ENCODE measurements at places on chromosomes 7 and 10.

DNA sequence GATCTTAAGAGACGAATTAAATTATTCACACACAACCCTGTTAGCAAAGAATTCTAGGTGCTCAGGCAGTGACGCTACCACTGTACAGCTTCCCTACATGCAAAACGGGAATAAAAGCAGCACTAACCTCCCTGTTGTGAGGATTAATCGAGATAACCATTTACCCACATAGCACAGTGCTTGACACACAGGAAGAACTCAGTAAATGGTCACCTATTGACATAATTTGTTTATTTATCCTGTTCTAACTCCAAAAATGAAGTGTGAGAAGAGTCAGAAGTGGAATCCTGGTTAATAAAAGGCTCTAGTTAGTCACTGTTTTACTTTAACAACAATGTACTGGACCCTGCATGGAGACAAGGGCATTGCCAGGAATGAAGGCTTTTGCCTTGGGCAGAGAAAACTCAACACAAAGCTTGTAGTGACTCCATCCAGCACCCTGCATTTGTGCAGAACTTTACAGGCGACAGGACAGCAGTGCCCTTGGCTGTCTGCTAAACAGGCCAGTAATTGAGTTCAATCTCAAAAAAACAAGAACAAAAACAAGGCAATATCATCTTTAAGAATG is 103.8 kb downstream of the SORBS1 start:
- DNase-seq: no peak

DNA sequence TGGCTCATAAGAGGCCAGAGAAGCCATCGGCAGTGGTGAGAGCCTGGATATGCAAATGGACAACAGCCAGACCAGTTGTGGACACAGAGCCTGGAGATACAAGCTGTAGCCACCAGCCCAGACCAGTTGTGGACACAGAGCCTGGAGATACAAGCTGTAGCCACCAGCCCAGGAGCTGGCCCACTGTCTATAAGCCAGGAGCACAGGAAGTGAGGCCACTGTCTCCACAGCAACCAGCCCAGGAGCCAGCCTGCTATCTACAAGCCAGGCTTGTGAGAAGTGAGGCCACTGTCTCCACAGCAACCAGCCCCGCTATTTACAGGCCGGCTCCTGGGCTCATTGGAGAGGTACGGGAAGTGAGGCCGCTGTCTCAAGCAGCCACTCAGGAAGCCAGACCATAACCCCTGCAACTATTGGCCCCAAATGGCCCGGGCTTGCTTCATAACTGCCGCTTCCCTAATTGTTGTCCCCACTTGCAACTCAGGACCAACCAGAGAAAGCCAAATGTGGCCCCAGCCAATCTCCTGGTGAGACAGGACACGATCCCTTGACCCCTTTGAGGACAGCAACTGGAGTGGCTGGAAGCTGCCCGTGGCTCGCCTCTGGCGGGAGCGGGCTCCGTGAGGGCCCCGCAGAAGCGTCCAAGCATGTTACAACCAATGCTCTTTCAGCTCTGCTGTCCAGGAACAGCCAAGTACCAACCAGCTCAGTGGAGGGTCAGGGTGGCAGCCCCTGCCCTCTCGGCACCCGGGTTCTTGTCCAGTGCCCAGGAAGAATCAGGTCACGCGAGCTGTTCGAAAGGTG is 44.1 kb upstream of the CNPY1 start:
- peak; percentile 93 for DNase-seq

- DNase-seq: peak; percentile 26
Observed at GRCh38 chr10:3067118-3067858, at the start of gene PFKP. TSS of gene PFKP (plus strand) at chr10:3067548. CDS start at chr10:3067596, 48 bp downstream.

GRCh38 chr10:2262878-2263277 is 525.6 kb upstream of the ADARB2 start:
- DNase-seq: no peak

DNA sequence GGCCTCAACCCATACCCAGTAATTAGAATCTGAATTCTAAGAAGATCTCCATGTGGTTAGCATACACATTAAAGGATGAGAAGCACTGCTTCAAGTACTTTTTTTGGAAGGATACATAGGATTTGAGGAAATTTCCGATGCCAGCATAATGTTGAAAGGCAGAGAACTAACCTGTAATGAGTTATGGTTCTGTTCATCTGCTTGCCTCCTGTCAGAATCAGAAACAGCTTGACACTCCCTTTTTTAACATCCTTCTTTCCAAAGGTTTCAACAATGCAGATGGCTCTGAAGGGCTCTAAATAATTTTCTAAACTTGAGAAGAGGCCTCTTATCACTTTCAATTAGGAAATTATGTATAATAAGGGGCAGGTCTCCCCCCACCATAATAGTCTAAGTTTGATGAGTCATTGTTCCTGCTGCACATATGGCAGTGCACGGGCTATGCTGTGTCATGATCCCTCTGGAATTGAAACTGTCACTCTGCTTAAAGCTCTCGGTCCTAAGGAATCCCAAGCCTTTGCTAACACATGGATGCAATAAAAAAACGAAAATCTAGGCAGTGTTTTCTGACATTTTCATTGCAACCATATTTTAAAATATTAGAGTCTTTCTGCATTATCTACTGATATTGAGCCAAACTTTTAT is 291.2 kb upstream of the FZD1 start:
- DNase-seq: no peak

DNA sequence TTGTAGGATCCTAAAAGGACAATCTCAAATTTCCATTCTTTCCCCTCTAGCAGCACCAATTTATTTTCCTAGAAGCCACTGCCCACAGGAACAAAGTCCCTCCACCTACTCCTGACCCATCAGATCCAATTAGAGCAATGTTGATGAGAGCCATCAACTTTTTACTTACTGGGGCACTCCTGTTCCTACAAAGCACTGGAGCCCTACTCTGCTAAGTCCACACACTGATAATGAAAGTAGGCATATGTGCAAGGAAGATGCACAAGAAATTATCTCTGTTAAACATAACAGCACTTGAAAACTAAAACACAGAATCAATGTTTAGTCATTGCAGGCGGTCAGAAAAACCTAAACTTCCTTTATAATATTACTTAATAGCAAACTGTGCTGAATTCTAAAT is 3.6 kb downstream of the HERPUD2 start:
- no peak for DNase-seq

- no peak for DNase-seq
Observed at GRCh38 chr10:88754287-88754686, 5.5 kb upstream of the LIPN start.

DNA sequence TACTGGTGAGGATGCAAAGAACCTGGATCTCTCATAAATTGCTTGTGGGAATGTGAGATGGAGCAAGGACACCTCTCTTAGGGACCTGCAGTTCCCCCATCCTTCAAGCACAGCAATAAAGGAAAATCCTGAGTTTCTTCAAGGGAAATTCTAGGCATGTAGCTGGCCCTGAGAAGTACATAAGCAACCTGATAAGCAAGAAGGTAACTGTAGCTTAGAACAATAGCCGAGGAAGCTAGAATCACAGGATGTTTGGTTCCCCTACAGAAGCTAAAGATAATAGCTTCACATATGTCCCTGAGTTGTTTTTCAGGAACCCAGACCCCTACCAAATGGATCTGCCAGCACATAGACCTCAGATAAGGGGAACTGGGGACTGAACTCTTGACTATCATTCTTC is 11.6 kb upstream of the UPP1 start:
- no peak for DNase-seq

GRCh38 chr7:99953649-99954048 is 22.2 kb downstream of the AZGP1 start:
- no peak for DNase-seq

DNA sequence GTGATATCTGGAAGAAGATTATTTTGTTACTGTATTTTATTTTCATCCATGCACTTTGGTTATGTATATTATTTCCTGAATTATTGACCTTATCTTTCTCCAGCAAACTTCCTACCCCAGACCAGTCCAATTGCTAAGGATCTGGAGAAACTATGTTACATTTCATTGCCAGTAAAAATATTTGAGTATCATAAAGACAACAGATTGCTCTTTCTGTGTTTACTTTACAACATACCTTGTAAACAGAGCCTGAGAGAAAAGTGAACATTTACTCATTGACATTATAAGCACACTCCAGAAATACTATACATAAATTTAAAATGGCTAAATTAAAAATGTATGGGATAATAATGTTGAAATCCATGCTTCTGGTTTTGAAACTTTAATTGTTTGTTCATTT is 186.2 kb upstream of the FAM3C start:
- no peak for DNase-seq

DNA sequence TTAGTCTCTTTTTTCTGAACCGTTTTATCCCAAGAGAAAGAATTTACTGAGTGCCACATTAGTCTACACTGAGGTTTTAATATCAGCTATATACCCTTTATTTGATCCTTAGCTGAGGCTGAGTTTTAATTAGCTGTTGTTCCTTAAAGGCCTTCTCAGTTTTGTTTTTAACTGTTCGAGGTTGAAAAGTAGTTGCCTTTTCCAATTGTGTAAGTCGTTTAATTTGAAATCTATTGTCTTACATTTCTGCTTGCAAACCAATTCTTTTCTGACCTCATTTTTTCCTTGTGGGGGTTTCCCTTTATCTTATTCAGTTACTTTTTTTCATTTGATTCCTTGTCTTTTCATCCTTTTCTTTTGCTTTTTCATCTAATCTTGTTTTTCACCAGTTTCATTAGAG is 30.8 kb downstream of the UMAD1 start:
- no peak for DNase-seq

DNA sequence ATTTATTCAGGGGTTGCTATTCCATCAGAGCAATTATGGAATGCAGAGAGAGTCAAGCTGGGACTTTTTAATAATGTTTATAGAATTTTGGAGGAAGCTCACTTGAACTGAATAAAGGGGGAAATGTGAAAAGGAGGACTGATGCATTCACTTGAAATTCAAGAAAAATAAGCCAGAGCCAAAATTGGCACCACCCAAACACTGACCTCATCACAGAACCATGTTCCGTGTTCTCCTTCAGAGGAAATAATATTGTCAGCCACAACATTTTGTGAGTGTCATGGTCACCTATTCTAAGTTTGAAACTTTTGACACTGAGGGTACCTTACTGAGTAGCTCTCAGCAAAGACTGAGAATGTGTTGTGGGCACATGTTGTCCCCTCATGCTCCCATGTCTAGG is 207.0 kb downstream of the ANK3 start:
- DNase-seq: no peak

DNA sequence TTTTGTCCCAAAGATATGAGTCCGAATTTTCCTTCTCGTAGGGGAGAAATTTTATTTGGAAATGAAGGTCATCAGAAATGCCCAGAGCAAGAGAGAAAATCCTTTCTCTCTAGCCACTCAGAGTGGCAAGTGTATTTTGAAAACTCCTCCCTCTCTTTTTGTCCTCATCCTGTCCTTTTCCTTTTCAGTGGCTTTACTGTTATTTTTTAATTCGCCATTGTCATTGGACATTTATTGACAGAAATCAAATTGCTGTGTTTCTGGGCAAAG is 39.6 kb downstream of the TET1 start:
- no peak for DNase-seq

Measured in NCI-H1092 treated with DMSO at 0.1 percent for 48 hours (cell line).